ENCODE measurements at places on chromosomes 4 and X.

GRCh38 chr4:108906006-108906405, 143.2 kb upstream of the ETNPPL start:
- DNase-seq, result no peak

DNA sequence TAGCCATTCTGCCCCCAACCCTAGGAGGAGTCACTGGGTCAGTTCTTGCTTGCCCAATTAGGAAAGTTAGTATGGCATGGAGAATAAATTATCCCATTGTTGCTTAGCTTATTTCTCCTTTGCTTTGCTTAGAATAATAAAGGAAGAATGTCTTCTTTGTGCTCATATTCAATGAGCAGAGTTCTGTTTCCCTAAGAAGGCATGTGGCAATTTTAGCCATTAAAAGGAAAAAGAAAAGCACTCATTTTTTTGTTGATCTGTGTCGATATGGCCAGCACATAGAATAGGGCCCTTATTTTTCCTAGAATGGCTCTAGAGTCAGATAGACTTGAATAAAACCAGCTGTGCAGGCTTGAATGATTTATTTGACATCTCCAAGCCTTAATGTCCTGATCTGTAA, 166.4 kb upstream of the PPARGC1A start:
- DNase-seq, result no peak

- no peak for DNase-seq
Observed at GRCh38 chrX:53044995-53045394, 3.6 kb upstream of the GPR173 start.

GRCh38 chrX:18701621-18702361, 5.7 kb upstream of the PPEF1 start:
- no peak for DNase-seq

DNA sequence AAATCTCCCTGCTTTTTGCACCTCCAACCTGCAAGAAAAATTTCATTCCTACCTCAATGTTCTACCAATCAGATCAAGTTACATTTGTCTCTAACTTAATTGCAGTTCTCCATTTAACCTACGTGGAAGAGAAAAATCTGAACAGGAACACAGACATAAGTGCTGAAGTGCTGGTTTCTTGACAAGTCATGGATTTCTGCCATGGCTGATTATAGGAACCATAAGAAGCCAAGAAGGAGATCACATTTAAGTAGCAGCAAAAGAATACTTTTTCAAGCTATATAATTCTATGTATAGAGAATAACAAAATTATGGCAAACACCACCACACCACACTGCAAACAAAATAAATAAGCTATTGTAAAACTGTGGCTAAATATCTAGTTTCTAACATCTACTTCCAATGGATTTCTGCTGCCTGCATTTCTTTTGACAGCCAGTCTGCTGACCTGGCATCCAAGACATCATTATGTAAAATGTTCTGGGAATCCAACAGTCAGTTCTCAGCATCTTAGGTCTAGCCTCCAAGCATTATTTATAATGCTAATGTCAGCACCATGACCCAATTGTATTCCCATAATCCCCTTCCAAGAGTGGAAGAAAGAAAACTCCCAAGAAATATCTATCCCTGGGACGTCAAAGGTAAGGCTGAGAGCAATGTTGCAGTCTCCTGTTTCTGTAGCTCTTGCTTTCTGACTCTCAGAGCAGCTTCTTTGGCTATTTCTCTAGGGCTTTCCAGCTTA, 50.8 kb upstream of the GAB1 start:
- no peak for DNase-seq

DNA sequence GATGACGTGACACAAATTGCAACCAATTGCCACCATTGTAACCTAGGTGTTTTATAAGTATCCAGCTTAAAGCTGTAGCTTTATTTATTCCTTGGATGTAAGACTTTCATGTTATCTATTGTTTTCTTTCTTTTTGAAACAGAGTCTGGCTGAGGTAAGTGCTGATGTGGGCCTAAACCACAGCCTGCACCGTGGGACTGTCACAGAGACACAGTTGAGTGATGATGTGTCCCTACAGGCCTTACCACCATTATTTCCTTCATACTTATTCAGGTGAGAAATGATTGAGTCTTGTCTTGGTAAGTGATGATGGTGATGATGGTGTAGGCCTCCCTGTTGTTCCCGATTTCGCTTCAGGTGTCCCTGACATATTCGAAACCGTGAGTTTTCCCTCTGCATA, 8.3 kb downstream of the ATXN3L start:
- DNase-seq, result no peak

DNA sequence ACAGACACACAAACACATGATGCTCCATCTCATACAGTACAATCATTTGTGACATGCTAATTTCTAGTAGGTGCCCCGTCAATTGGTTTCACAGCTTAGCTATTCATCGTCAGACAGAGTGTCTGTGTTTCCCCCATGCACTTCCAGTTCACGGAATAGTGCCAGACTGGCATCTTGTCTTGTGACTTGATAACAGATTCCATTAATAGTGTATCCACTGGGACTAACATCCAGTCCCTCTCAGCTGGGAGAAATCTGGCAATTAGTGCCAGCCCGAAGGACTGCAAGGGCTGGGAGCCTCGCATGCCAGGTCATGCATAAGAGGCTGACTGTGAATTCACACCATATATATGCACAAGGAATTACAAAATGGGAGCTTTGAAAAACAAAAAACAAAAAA, 20.2 kb upstream of the GATB start:
- DNase-seq, result no peak

GRCh38 chrX:105117621-105118020, 102.9 kb downstream of the TEX13A start:
- DNase-seq, result no peak

GRCh38 chrX:110338935-110339334, 19.7 kb upstream of the RTL9 start:
- no peak for DNase-seq

DNA sequence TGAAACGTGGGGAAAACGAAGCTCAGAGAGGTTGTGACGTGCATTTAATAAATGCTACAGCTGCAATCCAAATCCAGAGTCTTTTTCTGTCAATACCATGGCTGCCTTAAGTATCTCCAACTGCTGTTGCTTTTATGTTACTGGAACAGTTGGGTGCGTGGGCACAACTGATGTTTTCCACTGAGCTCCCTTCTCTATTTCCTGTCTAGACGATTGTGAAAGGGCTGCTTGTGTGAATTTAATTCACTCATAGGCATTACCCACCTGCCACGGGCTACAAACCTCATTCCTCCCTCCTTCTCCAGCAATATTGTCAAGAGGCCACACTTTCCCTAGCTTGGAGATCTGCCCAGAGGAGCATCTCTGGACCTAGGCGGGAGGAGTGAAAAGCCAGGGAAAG, 526.0 kb downstream of the MID1IP1 start:
- DNase-seq, result no peak

- no peak for DNase-seq
Observed at GRCh38 chrX:72392816-72393800, 87.4 kb upstream of the CITED1 start.

- peak; percentile 59 for DNase-seq
Observed at GRCh38 chr4:5808081-5808741, 84.7 kb downstream of the CRMP1 start.

DNA sequence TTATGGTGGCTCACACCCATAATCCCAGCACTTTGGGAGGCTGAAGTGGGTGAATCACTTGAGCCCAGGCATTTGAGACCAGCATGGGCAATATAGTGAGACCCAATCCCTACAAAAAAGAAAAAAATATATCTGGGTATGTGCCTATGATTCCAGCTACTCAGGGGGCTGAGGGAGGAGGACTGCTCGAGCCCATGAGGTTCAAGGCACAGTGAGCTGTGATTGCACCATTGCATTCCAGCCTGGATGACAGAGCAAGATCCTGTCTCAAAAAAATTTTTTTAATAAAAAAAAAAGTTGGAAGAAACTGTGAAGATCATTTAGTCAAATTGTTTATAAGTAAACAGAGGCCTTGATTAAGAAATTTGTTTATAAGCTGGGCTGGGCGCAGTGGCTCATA, 39.7 kb downstream of the KLHL8 start:
- no peak for DNase-seq

DNA sequence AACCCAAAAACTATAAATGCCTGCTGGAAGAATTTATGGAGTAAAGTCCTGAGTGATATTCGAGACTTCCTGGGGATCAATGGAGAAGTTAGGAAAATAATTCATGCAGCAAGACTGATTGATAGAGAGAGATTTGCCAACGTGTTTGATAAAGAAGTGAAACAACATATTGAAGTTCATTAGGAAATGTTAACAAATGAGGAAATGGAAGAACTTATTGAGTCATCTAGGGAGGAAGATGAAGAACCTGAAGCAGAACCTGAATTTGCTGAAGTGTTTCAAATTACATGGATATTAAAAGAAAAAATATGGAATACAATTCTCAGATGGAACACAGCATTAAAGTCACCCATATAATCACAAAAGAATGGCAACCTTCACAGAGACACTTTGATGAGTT, 39.0 kb downstream of the DDX60 start:
- DNase-seq, result no peak

GRCh38 chr4:105632599-105632998, 75.9 kb downstream of the INTS12 start:
- DNase-seq, result no peak

GRCh38 chr4:90120037-90120436, 7.2 kb upstream of the CCSER1 start:
- no peak for DNase-seq

DNA sequence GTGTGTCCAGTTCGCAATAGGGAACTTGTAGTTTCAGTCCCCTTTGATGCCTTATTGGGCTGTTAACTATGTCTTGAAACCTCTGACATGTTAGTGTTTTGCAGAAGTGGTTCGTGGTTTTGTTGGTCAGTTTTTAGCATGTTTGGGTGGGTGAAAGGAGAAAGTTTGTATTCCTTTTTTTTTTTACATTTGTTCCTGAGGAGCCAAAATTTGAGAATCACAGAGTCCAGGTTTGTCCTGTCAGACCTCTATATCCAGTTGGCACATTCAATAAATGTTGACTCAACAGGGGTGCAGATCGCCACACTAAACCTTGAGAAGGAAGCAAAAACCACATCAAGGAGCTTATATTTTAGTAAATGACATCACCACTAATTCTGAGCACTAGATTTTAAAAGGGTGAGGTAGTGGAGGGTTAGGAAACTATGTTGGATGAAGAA, 26.2 kb downstream of the DLG3 start:
- DNase-seq, result no peak

- no peak for DNase-seq
Observed at GRCh38 chr4:162891788-162892707, 274.6 kb downstream of the NAF1 start.

DNA sequence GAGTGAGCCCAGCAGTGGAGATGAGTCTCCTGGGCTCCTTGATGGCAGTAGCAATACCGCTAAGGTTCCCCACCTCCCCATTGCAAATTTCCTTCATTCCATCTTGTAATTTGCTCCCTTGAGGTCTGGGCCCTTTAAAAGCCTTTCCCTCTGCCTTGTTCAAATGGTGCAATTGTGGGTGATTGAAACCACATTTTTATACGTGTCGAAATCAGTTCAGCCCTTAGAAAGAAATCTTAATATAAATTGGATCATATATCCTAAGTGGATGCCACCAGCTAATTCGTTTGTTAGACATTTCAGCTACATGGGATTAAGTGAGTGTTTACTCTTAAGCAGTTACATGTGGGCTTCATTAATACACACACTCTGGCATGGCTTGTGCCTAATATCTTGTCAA, 68.6 kb downstream of the NHS start:
- DNase-seq, result no peak

GRCh38 chrX:7146703-7147412, 654 bp upstream of the STS start:
- DNase-seq, result no peak

GRCh38 chr4:120466429-120466828, 399.8 kb upstream of the MAD2L1 start:
- no peak for DNase-seq

- no peak for DNase-seq
Observed at GRCh38 chr4:77917601-77918000, 55.0 kb downstream of the MRPL1 start.

DNA sequence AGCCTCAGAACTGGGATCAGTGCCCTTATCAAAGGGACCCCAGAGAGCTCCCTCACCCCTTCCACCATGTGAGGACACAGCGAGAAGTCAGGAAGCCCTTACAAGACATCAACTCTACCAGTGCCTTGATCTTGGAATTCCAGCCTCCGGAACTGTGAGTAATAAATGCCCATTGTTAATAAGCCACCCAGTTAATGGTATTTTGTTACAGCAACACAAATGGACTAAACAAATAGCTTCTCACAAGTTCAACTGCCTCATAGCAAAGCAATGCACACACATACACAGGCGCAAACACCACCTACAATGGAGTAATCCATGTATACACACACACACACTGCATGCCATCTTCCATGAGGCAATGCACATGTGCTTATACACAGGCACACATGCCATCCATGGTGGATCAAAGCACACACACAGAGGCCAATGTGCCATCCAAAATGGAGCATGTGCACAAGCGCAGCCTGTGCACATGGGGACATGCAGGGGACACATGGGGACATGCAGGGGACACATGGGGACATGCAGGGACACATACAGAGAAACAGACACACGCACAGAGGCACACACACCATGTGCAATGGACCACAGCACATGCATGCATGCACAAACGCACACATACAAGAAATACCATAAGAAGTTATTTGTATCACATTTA, 137.6 kb upstream of the TBL1X start:
- no peak for DNase-seq

- DNase-seq, result no peak
Observed at GRCh38 chr4:186570193-186570996, 15.0 kb upstream of the MTNR1A start.

- DNase-seq, result no peak
Observed at GRCh38 chrX:140723121-140723715, 13.7 kb downstream of the LINC00632 start.

GRCh38 chr4:123622572-123622971, 226.0 kb downstream of the SPRY1 start:
- DNase-seq, result no peak

GRCh38 chrX:21847342-21847741, 7.9 kb downstream of the MBTPS2 start:
- DNase-seq, result no peak

DNA sequence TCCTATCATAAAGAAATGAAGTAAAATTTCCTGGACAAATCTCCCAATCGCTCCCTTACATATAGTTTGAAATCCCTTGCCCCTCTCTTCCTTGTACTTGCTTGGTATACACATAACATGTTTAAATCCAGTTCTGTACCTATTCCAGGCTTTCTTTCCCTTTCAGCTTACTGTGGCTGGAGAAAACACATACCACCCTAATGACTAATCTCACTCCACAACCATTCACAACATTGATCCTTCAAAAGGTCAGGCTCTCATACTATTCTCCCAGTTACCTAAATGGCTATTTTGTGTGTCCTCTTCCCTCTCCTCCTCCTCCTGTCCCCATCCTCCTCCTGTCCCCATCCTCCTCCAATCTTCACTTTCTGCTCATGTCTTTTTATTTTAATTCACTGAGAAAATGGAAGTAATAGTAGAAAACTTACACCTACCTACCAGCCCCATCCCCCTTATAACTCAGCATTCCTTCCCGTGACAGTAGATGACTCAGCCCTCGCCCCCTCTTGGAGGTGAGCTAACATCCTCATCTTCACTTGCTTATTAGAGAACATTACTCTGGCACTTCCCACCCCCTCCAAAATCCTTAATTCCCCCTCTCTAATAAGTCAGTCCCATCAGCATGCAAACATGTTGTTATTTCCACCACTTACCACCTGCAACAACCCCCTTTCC, 77.5 kb downstream of the IL15 start:
- no peak for DNase-seq

- no peak for DNase-seq
Observed at GRCh38 chrX:41522081-41522480, 74.9 kb downstream of the NYX start.

- DNase-seq, result no peak
Observed at GRCh38 chr4:142331646-142332045, 514.5 kb downstream of the INPP4B start.
